ENCODE measurements at places on chromosomes 16 and 17.

- DNase-seq = no peak
These were observed 9.7 kb upstream of the HOXB2 start for GRCh38 chr17:48554412-48555257.

- DNase-seq = no peak
These were observed 41.7 kb downstream of the DNAH17 start for GRCh38 chr17:78535273-78536197.

- DNase-seq = no peak
These were observed 89.0 kb upstream of the DNAH17 start for GRCh38 chr17:78665952-78666920.

GRCh38 chr17:27082775-27083154 lies 211.1 kb upstream of the WSB1 start:
- DNase-seq = no peak

- DNase-seq = no peak
These were observed 25.6 kb upstream of the MAP2K6 start for GRCh38 chr17:69388822-69389442.

All from H54 (cell line).